ENCODE measurements at places on chromosomes 12 and 14. TPM values are rescaled to one million over a fixed set of nuclear protein-coding genes. Genes with fewer than 3 reads are reported as not detected.
A peak's percentile ranks its signal among the peaks of the same experiment; 100 is the strongest.

- no peak for DNase-seq
These were observed 87.8 kb downstream of the BBS10 start for GRCh38 chr12:76260390-76260748.

DNA sequence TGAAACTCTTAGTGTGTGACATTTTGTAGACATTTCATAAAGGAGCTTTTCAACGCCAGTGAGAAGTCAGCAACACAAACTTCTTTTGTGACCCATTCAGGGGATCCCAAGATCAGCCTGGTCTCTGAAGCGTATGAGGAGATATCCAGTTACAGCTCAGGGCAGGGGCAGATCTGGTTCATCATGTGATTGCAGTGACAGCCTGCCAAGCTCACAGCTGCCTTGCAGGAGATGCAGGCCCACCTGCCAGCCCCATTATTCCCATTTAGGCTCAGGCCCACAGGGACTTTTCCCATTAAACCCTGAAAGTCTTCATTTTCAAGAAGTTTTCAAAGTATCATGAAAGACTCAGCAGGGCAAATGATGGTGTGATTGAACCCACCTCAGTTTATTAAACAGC lies 38.3 kb downstream of the SRGAP1 start:
- no peak for DNase-seq

- no peak for DNase-seq
These were observed 282.7 kb downstream of the CACNA1C start for GRCh38 chr12:2335513-2335912.

GRCh38 chr12:51533799-51534198 lies 57.2 kb upstream of the SCN8A start:
- no peak for DNase-seq

DNA sequence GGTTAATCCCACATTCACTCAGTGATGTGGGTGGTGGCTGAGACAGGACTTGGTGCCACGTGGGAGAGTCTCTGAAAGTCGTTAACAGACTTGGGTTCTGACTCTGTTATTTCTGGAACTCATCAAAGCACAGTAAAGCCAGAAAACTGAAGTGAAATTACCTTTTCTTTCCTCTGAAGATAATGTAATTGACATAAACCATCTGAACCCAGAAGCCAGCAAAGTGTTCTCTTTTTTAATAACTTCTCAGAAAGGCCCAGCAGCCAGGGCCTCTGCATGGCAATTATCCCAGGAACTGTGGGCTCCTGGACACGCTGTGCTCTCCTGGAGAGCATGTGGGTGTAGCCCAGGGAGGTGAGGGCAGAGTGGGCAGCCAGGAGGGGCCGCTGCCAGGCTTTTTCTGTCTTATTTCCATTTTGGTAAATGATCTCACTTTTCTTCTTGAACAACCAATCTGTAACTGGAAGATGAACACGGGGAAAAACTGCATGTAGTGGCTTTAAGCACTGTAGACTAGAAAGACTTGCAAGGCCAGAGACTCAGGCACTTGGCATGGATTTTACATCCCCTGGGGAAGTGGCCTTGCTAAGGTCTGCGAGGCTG lies 444.1 kb upstream of the TMEM132C start:
- no peak for DNase-seq

DNA sequence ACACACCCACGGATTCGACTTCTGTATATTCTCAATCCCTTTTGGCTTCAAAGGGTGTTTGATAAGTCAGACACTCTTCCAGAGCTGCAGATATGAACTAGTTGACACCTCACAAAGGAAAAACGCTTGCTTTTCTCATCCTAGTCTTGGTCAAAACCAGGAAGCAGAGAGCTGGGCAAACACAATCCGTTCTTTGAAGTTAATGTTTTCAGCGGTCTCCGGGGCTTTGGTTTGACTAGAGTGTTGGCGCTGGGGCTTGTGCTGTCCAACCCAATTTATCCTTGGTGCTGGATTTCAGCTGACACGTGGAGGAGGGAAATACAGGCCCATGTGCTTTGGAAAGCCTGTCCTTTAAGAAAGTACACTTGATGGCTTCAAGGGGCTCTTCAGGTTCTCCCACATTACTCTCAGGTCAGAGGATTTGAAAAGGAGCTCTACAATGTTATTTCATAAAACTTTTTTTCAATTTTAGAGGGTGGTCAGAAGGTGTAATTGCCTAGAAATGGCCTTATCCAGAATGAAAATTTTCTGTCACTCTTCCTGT lies 985.8 kb downstream of the VRK1 start:
- no peak for DNase-seq

GRCh38 chr12:6284273-6284672 lies 26.2 kb upstream of the PLEKHG6 start:
- peak; percentile 74 for DNase-seq

DNA sequence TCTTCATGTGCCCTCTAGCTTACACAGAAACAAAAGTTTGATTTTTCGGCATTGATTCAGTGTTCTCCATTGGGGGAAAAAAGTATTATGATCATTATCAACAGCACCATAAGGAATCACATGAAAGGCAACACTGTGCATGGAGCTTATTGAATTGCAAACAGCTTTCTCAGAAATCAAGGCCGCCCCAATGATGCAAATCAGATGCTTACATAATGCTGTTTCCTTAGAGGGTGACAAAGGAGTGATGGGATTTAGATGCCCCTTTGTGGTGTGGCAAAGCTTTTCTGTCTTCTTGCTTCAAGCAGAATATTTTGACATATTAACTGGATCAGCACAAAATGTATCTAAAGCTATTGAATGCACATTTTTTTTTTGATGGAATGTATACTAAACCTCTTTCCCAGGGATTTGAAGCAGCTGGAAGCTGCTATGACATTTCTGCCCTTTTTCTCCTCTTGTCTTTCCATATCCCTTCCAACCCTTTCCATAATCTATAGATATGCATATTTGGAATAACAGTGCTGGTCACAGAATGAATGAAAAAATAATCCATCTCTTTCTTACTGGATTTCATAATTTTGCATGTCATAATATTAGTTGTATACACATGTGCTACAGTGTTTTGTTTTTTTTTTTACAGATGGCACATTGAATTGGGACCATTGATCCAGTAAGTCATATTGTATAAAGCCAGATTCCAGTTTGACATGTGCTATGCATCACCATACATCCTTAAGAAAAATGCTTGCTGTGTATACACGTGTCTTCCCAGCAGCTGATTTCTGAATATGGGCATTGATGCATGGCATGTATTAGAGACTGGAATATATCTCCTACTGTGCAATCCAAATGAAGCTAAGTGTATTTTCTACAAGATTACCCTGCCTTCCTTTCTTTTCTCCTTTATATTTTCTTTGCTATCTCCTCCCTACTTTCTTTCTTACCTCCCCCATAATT lies 259.7 kb upstream of the DCN start:
- DNase-seq = no peak

DNA sequence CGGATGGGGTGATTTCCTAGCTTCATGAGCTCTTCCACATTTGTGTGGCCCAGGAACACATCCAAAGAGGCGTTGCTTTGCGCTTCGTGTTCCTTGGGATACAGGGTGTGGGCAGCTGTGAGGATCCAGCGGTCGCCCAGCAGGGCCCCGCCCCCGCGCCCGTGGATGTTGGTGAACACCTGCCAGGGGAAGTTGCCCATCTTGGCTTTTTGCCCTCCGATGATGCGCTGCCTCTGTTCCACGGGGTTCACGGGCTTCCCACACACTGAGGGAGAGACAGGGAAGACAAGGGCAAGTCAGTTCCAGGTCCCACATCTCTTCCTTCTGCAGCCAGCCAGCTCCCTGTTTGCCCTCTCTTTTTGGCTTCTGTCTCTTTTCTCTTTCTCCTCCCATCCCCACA lies 11.2 kb downstream of the C1R start:
- DNase-seq = no peak

GRCh38 chr14:81113176-81113575 lies 107.6 kb downstream of the GTF2A1 start:
- no peak for DNase-seq

DNA sequence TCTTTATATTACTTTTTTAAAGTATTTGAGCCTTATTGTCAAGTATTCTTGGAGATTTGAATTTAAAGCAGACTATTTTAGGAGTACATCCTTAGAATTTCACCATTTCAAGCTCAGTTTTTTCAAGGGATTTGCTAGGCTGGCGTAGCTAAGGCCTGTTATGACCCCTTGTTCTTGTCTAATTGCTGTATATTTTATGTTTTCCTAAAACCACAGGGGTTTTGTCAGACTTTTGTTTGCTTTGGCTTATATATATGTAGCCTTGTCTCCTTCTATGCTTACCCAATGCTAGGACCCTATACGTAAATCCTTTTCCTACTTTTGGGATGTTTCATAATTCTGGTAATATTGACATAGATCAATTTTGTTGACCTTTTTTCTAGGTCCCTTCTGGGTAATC lies 147.0 kb upstream of the SYT10 start:
- no peak for DNase-seq

- DNase-seq = no peak
These were observed 2.8 kb downstream of the CAND1 start for GRCh38 chr12:67271976-67272375.

DNA sequence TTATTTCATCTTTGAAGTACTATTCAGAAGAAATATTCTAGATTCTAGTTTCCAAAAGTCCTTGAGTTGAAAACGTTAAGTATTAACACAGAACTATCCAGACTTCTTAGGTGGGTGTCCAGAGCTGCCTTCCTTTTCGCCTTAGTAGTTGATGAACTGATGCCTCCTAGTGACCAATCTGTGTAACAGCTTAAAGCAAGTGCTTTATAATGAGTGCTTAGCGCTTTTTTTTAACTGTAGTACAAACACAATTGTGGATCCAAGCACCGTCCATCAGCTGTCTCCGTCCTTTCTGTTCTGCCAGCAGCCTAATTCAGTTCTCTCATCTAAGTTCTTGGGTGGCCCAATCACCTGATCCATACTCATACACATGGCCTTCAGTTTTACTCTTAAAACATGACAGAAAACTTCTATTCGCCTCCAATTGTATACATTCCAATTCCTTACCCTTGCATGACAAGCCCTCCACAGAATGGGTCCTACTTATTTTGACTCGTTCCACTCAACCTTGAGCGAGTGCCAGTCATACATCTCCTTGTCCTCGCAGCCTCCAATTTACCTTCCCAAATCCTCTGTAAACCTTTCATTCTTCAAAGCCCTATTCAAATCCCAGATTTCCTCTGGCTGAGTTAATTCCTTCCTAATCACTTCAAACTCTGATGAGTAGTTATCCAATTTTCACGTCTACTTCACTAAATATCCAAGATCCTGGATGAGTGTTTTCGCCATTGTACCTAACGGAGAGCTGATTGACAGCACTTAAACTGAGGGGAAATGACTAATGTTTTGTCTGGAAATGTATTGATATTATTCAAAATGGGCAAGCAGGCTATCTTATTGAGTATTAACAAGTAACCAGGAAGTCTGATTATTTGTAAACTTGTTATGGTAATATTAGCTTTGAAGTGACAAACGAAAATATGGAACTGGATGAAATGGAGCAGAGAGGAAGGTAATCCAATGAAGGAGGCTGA lies 5.8 kb upstream of the PHLDA1 start:
- no peak for DNase-seq

GRCh38 chr12:61853945-61854344 lies 406.3 kb upstream of the USP15 start:
- no peak for DNase-seq

DNA sequence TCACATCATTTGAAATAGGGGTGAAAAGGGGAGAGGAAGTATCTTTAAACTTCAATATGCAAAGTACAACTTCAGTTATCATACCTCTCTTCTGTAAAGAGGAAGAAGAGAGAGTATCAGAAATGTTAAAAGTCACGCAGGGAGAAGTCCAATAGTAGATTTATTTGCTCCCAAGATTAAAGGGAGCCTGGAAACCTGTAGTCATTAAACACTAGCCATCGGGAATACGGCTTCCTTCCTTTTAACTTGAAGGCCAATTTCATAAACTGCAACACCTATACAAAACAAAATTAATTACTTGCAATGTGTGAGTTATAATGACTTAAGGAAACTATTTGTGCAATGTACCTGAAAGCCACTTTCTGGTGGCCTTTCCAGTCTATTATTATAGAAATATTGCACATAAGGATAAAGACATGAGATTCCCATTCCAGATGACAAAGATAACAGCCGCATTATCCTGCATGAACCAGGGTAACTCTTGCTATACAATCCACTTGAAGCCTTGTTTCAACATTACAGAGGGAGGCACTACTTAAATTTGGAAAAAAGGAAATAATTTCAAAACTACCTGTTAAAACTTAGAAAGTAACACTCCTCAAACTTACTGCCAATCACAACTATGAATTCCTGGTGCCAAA lies 4.6 kb downstream of the BTG1 start:
- no peak for DNase-seq

DNA sequence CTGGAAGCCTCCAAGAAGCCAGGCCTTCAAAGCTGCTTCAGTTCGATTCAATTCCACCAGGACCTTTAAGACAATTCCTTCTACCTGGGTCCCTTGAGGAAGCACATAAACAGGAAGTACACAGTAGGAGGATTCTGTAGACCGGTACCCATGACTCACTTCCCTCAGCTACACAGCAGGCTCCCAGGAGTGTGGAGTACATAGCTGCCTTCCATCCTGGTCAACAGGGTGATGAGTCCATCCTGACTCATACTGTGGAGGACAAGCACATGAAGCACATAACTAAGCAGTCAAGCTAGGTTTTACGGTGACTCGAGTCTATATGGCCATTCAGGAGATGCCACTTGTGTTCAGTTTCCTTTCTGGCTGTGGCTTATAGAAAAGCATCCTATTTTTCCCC lies 197.6 kb upstream of the RBM19 start:
- DNase-seq = no peak

DNA sequence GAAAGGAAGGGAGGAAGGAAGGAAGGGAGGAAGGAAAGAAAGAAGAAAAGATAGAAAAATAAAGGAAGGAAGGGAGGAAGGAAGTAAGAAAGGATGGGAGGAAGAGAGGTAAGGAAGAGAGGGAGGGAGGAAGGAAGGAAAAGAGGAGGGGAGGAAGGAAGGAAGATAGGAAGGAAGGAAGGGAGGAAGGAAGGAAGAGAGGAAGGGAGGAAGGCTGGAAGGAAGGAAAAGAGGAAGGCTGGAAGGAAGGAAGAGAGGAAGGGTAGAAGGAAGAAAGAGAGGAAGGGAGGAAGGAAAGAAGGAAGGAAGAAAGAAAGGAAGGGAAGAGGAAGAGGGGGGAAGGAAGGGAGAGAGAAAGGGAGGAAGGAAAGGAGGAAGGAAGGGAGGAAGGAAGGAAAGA lies 12.8 kb upstream of the WIF1 start:
- DNase-seq = no peak

DNA sequence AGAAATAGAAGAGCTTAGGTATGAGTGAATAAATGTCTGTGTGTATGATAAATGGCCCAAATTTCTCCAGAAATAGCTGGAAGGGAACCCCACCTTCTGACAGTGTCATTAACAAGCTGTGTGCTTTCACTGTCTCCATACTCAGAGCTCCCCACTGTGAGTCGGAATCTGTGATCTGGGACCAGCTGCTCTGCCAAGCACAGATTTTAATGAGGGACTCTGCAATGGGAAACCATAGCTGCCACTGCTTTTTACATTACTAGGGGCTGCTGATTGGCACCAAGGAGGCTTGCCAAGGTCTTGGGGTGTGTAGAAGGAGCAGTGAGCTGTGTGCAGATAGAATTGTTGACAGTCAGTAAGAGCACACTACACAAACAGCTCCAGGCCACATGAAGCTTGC lies 244.2 kb upstream of the CCDC196 start:
- no peak for DNase-seq

HELB gene
- total RNA-seq = 2.6 TPM

BICD1 gene
- 24.1 TPM for total RNA-seq

KERA gene
- not detected for total RNA-seq

P2RX2 gene
- total RNA-seq = not detected

GALNT6 gene
- 9.7 TPM for total RNA-seq

KRT3 gene
- not detected for total RNA-seq

CCDC175 gene
- not detected for total RNA-seq

USP44 gene
- 1.3 TPM for total RNA-seq

PSME2 gene
- 97.7 TPM for total RNA-seq

INSM2 gene
- total RNA-seq = not detected
